ENCODE measurements at places on chromosomes 5 and 9. TPM values are rescaled to one million over a fixed set of nuclear protein-coding genes. Genes with fewer than 3 reads are reported as not detected.

Gene LAMC3
- 4.0 TPM for polyA plus RNA-seq

Gene PLAC8L1
- polyA plus RNA-seq: 0.41 TPM

Gene LCN12
- 5.3 TPM for polyA plus RNA-seq

Gene ADAMTS16
- 4.8 TPM for polyA plus RNA-seq

Gene PCDHA1
- not detected for polyA plus RNA-seq

Gene DNAJA1
- 90.9 TPM for polyA plus RNA-seq
